ENCODE measurements at places on chromosomes 3 and 15.

- no peak for DNase-seq
Measured at GRCh38 chr3:139173372-139174108, 128.8 kb upstream of the PRR23C start.

GRCh38 chr3:94132777-94133176 is 69.9 kb downstream of the NSUN3 start:
- no peak for DNase-seq

GRCh38 chr3:120767106-120767505 is 24.6 kb downstream of the GTF2E1 start:
- DNase-seq, result no peak

DNA sequence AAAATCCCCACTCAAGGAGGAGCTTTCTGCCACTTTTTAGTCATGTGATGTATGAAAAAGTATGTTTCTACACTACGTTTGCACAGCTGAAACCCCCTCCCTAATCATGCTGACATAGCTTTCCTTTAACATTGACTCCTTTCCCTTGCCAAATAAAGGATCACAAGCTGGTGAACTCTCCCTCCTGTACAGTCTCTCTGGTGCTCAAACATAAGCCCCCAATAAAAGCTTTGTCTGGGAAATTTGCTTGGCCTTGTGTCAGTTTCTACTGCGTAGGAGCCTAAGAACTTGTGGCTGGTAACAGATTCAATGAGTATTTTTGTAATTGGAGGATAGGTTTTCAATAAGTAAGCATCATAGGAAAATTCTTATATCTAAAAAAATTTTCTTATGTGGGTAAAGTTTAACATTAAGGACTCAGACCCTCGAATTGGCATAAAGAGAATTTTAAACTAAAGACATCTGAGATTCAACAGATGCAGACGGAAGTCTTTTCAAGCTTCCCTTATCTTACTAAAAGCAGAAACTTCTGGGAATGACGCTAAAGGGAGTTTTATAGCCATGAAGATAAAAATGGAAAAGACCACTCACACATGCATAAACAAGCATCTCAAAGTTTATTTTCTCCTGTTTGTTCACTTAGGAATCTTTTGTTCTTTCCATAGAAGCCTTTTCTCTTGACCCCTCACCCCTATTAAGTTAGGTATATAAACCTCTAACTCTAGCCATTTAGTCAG is 44.1 kb upstream of the P2RY1 start:
- DNase-seq, result no peak

GRCh38 chr3:49806850-49807249 is 3.8 kb downstream of the INKA1 start:
- no peak for DNase-seq

All from stimulated activated CD8-positive, alpha-beta memory T cell treated with anti-CD3 and anti-CD28 coated beads, Interleukin-2, amount 100 ng/mL, for 1 hour (primary cell).